ENCODE measurements at places on chromosomes 2 and 18.

DNA sequence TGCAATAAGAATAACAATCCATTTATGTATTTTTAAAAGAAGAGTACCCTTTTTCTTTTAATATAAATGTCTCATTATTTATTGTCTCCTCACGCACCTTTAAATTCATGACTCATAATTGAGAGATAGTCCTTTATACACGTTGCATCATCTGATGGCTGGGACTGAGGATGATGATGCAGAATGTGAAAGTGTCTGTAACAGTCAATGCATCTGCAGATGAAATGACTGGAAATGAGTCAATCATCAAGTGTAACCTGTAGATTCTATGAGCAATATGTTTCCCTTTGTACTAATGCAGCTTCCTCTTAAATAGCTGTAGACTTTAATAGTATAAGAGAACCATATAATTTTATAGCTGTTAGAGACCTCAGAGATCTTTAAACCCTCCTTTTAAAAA is 26.1 kb upstream of the SYT4 start:
- DNase-seq, result no peak

DNA sequence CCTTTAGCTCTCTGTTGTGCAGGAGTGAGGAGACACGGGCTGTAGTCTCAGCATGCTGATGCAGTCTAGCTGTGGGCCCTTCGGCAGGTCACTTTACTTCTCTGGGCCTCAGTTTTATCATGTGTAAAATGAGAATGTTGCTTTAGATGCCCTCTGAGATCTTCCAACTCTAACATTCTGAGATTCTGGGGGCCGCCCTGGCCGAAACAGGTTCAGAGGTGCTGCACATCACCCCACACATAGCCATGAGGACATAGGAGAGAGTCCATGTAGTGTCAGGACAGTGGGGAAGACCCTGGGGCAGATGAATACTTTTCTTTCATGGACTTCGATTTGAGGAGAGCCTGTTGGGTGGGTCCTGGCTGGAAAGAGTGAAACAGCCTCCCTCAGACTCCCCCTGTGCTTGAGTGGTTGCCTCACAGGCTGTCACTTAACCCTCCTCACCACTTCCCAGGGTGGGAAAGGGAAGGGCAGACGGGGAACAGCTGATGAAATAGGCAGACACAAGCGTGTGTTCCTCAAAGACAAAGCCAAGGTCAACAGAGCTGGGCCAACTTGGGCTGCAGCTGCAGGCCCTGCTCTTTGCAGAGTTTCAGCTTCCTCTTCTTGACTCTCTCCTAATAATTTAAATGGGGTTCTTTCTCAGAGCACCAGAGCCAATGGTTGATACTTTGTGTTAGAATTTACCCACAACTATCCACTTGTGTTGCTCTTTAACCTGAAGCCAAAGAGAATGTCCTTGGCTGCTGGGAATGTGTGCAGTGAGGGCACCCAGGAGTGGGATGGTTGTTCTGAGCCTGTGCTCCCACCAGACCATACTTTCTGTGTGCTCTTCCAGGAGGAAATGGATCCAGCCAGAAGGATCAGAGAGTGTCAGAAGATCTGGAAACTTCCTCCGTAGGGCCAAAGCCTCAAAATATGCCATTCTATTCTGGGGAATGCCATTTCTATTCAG is 14.7 kb upstream of the MRPL33 start:
- DNase-seq, result no peak

DNA sequence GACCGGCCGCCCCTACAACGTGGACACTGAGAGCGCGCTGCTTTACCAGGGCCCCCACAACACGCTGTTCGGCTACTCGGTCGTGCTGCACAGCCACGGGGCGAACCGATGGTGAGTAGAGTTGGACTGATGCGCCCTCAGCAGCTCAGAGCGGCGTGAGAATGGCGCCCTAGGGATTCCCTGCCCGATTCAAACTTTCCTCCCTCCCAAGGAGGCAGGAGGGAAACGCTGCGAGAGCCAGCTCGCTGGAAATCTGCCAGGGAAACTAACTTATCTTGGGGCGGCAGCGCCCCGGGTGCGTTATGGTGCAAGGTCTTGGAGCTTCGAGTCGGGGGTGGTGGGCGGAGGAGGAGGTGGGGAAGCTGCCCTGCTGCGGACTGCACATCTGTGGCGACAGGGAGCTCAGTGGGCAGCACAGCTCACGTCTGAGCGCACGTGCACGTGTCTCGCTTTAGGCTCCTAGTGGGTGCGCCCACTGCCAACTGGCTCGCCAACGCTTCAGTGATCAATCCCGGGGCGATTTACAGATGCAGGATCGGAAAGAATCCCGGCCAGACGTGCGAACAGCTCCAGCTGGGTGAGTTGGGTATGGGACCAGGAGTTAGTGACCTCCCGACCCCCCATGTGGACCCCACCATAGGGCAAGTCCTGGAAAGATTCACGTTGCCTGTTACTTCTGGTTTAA is 697 bp downstream of the ITGA4 start:
- DNase-seq, result no peak

DNA sequence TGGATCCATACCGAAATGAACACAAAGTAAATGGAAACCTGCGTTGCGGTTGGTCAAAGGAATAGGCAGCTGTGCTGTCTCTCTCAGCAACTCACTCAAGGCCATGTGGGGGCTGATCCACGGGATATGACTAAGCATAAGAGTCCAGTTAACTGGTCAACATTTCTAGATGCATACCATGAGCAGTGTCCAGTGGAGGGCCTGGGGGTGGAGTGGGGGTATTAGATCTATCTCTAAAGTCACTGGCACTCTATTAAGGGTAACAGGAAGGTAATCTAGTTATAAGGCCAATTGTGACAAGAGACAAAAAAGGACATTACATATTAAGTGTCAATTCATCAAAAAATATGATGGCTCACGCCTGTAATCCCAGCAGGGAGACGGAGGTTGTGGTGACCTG is 136.8 kb downstream of the TTC32 start:
- no peak for DNase-seq

GRCh38 chr2:117512307-117512706 is 302.2 kb upstream of the DDX18 start:
- DNase-seq, result no peak

DNA sequence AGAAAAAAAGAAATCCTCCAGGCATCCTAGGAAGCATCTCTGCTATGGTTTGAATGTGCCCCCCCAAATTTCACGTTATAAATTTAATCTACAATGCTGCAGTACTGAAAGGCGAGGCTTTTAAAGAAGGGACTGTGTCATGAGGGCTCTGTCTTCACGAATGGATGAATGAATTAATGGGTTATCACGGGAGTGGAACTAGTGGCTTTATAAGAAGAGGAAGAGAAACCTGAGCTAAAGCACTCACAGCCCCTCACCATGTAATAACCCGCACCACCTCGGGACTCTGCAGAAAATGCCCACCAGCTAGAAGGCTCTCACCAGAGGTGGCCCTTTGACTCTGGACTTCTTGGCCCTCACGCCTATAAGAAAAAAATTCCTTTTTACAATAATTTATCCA is 27.6 kb downstream of the RNU4ATAC start:
- DNase-seq, result no peak

All from stimulated activated CD8-positive, alpha-beta memory T cell treated with anti-CD3 and anti-CD28 coated beads, Interleukin-4, amount 100 ng/mL, for 1 hour (primary cell).